Neural progenitor cell (in vitro differentiated cells): ENCODE measurements at places on chromosomes 16 and 17.

- no peak for DNase-seq
Measured at GRCh38 chr17:80529104-80529903, 15.3 kb upstream of the RPTOR start.

DNA sequence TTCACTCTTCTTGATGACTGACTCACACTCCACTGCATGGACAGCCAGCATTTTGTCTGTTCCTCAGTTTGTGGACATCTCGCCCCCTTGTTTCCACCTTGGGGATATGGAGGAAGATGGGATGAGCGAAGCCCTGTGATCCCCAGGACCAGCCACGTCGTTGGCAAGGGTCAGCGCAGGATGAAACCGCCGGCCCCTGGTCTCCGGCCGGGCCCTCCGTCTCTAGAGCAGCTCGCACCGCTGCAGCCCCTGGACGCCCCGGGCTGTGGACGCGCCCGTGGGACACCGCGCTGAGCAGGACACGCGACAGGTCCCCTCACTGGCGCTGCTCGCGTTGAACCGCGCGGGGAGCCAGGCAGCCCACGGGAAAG lies 604 bp upstream of the ZC3H18 start:
- DNase-seq, result peak; percentile 47

- DNase-seq, result no peak
Measured at GRCh38 chr17:55436224-55437158, 14.9 kb upstream of the MMD start.

DNA sequence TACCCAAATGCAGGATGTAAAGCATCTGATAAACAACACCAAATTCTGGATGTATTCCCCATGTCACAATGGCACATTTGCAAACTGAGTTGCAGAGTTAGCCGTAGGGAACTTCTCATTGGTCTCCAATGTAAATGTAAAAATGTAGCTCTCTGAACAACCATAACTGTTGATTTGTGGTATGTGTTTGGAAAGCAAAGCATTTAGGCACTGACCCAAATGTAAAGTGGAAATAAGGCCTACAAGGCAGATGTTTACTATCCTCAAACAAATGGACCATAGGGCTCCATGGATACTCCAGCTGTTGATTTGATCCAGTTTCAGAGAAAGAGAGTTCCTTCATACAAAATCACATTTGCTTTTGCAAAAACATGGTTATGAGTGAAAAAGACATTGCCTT lies 223.0 kb upstream of the ELAC2 start:
- no peak for DNase-seq

DNA sequence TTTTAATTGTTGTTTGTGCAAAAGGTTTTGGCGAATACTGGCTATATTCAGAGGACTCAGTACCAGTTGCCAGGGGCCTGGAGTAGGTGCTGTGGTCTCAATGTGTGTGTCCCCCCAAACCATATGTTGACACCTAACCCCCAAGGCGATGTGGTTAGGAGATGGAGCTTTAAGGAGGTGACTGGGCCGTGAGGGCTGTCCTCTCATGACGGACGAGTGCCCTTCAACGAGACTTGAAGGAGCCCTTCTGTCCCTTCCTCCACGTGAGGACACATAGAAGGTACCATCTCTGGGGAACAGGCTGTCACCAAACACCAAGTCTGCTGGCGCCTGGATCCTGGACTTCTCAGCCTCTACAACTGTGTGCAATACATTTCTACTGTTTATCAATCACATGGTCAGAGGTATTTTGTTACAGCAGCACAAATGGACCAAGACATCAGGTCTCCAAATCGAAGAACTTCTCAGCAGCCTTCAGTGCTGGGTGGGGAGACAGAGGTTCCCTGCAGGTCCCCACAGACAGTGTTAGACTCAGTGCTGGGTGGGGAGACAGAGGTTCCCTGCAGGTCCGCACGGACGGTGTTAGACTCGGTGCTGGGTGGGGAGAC lies 24.8 kb upstream of the METRNL start:
- DNase-seq, result no peak

- no peak for DNase-seq
Measured at GRCh38 chr16:84739349-84740124, 39.7 kb downstream of the USP10 start.

GRCh38 chr17:35432176-35433074 lies at the start of gene SLFN12:
Gene SLFN12 (minus strand): TSS chr17:35432500. CDS start chr17:35423028, 9,472 bp downstream.
- DNase-seq, result peak; percentile 26

- peak; percentile 73 for DNase-seq
Measured at GRCh38 chr17:75152922-75153779, 1.2 kb downstream of the JPT1 start.

DNA sequence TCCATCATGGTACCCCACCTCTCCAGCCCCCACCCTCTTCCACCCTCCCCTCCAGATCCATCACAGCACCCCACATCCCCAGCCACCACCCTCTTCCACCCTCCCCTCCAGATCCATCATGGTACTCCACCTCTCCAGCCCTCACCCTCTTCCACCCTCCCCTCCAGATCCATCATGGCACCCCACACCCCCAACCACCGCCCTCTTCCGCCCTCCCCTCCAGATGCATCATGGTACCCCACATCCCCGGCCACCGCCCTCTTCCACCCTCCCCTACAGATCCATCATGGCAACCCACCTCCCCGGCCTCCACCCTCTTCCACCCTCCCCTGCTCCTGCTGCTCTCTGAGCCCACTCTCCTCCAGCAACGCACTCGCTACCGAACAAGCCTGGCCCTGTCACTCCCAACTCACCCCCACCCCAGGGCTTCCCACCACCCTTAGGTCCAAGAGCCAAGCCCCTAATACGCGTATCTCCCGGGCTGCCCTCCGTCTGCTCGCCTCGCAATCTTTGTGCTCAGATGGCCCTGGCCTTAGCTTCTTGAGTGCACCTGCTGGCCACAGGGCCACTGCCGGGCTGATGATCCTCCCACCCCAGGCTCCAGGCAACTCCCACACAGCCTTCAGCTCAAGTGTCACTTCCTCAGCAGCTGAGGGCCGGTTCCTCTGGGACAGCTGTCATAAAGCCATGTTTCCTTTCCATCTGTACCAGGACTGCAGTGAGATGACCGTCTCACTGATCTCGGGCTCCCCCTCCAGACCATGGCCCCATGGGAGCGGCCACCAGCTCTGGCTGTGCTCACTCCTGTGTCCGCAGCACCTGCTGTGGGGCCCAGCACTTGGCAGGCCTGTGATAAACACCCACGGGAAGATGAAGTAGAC lies 25.5 kb downstream of the KDM8 start:
- no peak for DNase-seq

GRCh38 chr17:17815062-17815406 lies 21.8 kb downstream of the SREBF1 start:
- DNase-seq, result no peak

DNA sequence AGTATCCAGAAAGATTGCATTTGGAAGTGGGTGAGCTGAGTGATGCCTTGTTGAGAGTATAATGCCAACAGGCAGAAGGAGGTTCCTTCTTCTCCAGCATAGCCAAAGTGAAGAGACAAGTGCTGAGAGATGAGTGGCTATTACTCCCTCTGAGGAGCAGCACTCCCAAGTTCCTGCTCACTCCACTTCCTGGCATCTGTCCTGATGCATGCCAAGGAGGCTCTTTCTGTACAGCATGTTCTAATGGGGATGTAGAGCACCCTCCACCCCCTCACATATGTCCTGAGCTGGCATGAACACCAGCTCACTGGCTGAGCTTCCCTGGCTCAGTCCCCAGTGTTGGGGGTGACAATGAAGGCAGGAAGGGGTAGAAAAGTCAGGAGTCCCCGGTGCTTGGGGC lies 44.2 kb upstream of the DNAH9 start:
- no peak for DNase-seq

DNA sequence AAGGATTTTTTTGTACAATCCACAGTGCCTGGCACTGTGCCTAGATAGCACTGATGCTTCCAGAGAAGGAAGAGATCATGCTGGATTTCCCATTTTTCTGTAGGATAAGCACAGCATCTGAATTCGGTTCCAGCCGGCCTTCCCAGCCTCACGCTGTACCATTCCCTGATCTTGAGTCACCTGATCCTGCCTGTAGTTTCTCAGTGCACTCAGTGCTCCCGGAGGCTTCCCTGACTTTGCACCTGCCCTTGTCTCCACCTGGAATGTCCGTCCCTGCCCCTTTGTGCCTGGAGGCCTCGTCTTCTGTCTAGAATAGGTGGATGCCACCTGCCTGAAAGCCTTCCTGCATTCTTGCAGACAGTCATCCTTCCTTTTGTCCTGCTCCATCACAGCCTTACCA lies 179.9 kb downstream of the CCDC182 start:
- no peak for DNase-seq

DNA sequence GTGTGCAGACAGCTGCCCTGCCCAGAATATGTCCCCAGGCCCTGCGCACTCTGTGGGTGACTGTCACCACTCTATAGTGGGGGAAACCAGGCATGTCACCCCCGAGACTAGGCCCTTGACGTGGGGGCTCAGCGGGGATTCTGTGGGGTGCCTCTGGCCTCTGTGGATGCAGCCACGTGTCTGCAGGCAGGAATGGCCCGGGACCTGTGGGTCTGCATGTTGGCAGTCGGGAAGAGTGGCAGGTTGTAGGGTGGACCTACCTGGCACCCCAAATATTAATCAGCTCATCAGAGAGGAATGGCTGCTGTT lies 954 bp downstream of the IL32 start:
- DNase-seq, result no peak

DNA sequence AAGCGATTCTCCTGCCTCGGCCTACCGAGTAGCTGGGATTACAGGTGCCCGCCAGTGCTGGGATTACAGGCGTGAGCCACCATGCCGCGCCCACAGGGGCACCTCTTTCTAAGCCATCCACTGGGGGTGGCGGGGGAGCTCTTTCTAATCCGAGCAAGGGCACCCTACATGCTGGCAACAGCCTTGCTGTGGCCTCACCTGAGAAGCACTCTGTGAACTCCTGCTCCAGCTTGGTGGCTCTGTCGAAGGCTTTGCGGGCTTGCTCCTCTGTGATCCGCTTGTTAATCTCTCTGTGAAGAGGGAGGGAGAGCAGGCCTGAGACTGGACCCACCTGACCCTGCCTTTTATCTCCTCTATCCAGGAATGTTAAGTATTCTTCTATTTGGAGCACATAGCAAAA lies 11.9 kb upstream of the ASGR1 start:
- no peak for DNase-seq

- no peak for DNase-seq
Measured at GRCh38 chr17:37772982-37773381, 28.1 kb upstream of the HNF1B start.

GRCh38 chr17:47649972-47650524 lies 329 bp downstream of the KPNB1 start:
- peak; percentile 79 for DNase-seq

DNA sequence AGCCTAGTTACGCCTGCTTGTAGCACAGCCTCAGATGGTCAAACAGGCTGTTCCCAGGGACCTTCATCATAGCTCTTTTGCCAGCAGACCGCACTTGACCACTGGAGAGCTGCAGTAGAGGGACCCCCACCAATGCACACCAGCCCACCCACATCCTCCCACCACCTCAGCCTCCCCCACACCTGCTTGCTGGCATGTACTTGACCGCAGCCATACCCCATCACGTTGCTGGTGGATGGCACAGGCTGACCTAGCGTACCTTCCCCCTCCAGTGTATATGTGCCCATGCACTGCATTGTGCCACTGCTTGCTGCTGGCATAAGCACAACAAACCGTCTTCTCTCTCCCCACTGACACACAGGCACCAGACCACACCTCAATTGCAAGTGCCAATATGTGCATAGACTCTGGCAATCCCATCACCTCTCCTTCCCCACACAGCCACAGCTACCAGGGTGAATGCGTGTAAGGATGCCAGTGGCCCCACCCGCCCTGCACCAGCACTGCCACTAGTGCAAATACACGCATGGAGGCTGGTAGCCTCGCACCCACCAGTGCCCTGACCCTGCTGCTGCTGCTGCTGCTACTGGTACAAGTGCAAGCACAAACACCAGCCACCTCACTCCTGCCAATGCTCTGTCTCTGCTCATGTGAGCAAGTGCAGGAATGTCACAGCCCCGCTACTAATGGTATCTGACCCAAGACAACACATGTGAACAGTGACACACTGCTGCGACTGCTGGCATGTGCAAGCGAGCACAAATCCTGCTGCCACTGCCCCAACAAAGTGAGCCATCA lies 1377.6 kb downstream of the CDH11 start:
- no peak for DNase-seq

GRCh38 chr17:41619036-41619926 lies 5.1 kb downstream of the KRT17 start:
- DNase-seq, result no peak

- no peak for DNase-seq
Measured at GRCh38 chr16:89034573-89034961, 57.6 kb upstream of the CBFA2T3 start.

- no peak for DNase-seq
Measured at GRCh38 chr16:73027685-73028111, 20.2 kb downstream of the ZFHX3 start.

DNA sequence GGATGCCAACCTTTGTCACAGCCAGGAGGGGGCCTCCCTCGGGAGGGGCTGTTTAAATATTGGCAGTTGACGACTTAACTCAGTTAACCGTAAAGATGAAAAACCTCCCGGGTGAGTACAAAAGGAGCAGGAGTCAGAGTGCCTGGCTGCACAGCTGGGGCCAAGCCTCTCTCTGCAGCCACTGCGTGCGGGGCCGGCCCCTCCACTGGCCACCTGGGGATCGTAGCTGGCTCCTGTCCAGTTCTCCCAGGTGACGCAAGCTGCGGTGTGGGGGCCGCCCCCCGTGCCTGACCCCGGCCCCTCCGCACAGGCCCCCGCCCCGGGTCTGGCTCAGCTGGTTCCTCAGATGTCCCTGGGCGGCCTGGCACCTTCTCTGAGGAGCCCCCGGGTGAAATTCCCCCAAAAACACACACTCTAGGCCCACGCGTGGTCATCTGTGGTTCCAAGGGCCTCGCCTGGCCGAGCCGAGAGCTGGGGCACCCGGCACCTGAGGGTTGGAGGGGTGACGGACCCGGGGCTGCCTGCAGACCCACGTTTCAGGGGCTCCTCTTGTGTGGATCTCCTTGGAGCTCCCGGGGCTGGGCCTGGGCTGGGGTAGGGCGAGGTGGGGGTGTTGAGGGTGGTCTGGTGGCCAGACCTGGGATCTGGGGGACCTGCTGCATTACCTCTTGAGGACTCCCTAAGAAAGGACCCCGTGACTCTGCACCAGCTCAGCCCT lies 7.4 kb upstream of the CACNA1H start:
- peak; percentile 81 for DNase-seq

- no peak for DNase-seq
Measured at GRCh38 chr16:81106826-81107503, 10.8 kb upstream of the GCSH start.

DNA sequence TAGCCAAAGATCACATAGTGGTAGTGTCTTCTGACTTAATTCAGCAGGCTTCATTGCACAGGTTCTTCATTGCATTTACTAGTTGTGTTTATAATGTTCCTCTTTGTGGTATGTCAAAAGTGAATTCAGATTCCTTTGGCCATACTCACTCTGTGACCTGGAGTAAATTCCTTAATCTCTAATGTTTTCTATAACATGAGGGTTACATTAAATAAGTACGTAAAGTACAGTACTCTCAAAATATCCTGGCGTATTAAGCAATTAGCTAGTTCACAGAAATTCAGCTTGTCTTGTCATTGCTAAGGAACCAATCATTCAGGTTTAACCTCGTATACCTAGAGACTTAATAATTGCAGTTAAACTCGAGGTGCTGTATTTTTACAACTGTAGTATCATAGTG lies 4.2 kb downstream of the RPS6KB1 start:
- no peak for DNase-seq

- no peak for DNase-seq
Measured at GRCh38 chr17:68849673-68850610, 105.2 kb downstream of the ABCA8 start.

- DNase-seq, result no peak
Measured at GRCh38 chr17:44673893-44674292, 15.7 kb downstream of the CCDC43 start.

GRCh38 chr16:50025537-50025931 lies 509 bp downstream of the CNEP1R1 start:
- DNase-seq, result no peak
